ENCODE measurements at places on chromosomes 12 and 14.

DNA sequence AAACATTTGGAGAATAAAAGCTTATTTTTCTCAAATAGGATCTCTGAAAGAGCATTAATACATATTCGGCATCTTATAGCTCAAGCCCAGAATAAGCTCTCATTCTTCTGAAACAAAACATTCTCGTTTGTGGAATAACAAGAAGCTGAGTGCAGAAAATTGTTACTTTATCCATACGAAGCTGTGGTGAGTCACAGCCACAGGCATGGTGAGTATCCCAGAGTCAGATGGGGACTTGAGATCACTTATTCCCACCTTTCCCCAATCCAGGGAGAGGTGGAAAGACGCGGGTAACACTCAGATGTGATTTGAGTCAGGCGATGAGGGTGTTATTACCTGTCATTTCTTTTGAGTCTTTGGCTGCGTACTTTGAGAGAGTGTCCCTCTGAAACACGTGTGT lies 214.6 kb upstream of the TMEM132C start:
- no peak for DNase-seq

- no peak for DNase-seq
Observed at GRCh38 chr14:105261781-105262180, 13.4 kb downstream of the BTBD6 start.

GRCh38 chr12:26782372-26783130 lies 50.4 kb downstream of the ITPR2 start:
- DNase-seq: no peak

DNA sequence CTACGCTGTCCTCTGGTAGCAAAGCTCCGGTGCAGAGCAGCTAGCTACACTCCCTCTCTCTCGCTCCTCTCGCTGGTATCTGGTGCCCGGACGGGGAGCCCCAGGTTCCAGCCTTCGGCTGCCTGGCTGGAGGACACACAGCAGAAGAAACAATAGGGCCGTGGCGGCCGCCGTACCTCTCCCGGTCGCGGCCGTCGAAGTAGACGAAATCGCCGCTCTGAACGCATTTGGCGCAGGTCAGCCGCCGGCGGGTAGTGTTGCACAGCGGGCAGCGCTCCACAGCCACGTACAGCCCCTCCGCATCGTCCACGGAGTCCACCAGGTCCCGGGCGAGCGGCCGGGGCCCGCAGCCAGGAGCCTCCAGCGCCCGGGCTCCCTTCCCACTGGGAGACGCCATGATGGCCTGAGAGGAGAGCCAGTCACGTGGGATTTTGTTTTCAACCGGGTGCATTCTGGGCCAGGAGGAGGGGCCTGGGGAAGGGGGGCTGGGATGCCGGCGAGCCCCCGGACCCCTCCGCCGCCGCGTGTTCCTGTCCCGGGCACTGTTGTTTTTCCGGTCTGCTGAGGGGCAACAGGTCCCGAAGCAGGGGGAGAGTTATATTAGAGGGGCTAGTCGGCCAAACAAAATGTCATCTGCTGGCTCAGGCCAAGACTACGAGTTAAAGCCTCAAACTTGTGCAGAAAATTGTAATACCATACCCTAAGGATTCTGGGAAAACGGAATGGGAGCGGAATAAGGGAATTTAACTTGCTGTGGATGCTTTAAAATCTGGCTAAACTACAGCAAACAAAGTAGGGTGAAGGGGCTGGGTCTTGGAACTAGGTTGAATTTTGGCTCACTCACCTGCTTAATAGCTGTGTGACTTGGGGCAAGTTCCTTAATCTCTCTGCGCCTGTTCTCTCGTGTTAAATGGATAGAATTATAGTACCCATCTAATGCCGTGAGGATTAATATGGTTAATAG lies at the start of gene ATG14:
ATG14 (minus strand) TSS at position 405 of the 964 bp plus-strand sequence; CDS start at position 397, 8 bp downstream.
- DNase-seq: no peak

DNA sequence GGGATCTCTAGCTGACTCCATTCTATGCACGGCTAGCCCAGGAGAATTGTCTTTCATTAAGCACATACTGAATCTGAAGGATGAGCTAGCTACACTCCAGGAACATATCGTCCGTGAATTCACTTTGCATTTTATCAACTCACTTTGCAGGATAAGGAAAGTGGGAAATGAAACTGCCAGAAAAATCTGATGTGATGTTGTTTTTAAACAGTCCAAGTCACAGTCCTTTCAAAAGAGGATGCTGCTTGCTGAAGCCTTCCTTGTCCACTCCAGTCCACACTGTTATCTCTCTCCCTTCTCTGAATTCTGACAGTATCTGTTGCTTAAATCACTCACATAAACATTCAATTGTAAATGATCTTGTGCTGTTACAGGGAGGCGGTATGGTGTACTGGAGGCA lies 12.7 kb upstream of the TMCC3 start:
- no peak for DNase-seq

DNA sequence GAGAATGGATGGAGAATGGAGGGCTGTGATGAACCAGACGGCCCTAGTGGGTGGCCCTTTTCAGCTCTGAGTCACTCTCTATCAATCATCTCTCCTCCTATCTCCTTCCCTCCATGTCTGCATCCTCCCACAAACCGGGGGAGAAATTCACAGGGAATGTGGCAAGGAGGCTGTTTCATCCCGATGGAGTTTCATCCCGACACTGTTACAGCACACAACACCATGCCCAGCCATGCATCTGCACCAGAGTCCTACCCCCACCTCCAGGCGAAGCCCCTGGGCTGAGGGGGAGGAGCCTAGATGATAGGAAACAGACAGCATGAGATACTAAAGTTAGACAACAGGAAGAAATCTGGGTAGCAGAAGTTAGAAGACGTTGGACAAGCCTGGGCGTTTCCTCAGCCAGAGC lies 20.8 kb downstream of the SLC8B1 start:
- no peak for DNase-seq

GRCh38 chr12:76402259-76402658 lies 54.0 kb upstream of the BBS10 start:
- no peak for DNase-seq

GRCh38 chr12:66279123-66279712 lies 23.1 kb upstream of the HELB start:
- no peak for DNase-seq

DNA sequence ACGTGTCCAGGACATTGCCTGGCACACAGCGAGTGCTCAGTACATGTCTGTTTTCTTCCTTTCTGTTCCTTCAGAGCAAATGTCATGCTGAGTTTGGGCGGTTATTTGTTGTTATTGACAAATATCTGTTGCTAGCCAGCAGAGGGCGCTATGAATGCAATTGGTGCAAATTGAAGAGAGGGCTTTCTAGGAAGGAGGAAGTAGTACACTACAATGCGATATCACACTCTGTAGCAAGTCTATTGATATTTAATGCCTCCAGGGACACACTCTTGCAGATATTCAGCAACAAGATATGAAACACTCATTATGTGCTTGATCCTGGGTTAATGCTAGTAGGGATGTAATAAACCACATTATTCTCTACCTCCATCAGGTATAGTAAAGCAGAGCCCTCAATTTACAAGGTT lies 267.3 kb upstream of the SRRM4 start:
- no peak for DNase-seq

GRCh38 chr12:51401020-51401419 lies 9.8 kb upstream of the GALNT6 start:
- no peak for DNase-seq

DNA sequence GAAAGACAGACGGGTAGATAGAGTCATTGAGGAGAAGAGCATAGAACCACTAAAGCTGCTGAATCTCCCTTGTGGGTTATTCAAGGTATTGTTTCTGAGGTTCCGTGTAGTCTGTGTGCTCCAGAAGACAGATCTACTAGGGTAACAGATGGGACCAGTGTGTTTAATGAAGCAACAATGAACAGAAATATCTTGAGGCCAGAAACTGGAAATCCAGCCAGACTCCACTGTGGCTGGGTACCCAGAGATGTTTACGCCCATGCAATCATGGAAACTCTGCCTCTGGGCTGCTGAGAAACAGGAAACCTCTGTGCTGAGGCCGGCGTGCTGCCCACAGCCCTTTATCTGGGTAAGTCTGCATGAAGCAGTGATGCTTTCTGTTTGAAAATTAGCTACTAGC lies 8.3 kb downstream of the PROX2 start:
- no peak for DNase-seq

- DNase-seq: no peak
Observed at GRCh38 chr14:72948481-72949138, 22.3 kb downstream of the DCAF4 start.

- no peak for DNase-seq
Observed at GRCh38 chr12:19901841-19902240, 462.5 kb downstream of the AEBP2 start.

GRCh38 chr14:47261350-47261749 lies 414.1 kb downstream of the MDGA2 start:
- DNase-seq: no peak

GRCh38 chr12:121570467-121571283 lies 10.1 kb downstream of the KDM2B start:
- DNase-seq: no peak

DNA sequence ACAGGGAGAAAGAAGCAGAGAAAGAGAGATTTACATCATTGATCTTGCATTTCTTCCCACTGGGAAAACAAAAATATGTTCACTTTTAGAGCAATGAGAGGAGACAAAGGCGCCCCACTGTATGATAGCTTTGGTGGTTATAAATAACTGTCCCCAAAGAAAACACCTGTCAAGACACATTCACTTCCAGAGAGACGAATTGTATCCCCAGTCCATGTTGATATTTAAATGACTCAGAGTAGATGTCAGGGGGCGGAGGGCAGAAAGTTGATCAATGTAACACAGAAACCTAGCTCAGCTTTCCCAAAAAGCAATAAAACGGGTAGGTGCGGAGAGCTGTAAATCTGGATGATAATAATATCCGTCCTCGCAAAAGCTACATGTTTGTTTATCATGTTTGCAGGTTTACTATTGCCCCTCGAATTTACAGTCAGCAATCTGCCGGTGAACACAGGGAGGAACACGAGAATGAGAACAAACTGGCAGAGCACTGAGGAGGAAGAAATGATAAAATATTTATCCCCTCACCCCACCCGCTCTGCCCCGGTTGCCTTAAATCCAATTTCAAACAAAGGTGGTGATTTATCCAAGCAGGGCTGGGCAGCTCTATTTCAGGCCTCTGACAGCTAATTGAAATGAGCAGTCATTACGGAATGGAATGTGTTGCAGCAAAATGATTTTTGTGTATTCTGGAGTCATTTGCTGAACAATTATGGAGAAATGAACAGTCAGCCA lies 84.4 kb downstream of the CMKLR1 start:
- DNase-seq: no peak

GRCh38 chr12:47216150-47216677 lies 136.5 kb upstream of the AMIGO2 start:
- DNase-seq: no peak

GRCh38 chr12:92191061-92191460 lies 45.4 kb upstream of the BTG1 start:
- DNase-seq: no peak

DNA sequence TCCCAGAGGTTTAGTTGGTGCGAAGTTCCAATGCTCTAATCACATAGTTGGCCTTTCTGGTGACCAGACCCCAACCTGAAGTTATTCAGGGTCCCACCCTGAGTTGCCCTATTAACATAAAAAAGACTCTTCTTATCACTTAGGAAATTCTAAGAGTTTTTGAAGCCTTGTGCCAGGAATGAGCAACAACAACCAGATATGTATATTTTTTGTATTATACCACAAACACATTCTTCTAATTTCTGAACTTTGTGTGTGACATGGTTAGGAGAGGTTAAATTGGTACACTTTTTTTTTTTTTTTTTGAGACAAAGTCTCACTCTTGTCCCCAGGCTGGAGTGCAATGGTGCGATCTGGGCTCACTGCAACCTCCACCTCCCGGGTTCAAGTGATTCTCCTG lies 320.4 kb upstream of the PDE3A start:
- DNase-seq: no peak

DNA sequence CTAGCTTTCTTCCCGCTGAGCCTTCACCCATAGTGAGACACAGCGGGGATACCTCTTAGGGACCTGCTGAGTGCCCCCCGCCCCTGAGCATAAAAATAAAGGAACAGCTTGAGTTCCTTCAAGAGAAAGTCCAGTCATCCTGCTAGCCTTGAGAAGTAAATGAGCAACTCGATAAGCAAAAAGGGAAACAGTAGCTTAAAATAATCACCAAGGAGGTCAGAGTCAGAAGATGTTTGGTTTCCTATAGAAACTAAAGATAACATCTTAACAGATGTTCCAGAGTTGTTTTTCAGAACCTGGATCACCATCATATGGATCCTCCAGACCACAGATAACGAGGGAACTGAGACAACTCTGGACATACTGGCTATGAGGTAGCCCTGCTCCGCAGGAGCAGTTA lies 94.0 kb downstream of the BCAT1 start:
- DNase-seq: no peak

GRCh38 chr14:33348510-33348909 lies 409.8 kb downstream of the NPAS3 start:
- no peak for DNase-seq

DNA sequence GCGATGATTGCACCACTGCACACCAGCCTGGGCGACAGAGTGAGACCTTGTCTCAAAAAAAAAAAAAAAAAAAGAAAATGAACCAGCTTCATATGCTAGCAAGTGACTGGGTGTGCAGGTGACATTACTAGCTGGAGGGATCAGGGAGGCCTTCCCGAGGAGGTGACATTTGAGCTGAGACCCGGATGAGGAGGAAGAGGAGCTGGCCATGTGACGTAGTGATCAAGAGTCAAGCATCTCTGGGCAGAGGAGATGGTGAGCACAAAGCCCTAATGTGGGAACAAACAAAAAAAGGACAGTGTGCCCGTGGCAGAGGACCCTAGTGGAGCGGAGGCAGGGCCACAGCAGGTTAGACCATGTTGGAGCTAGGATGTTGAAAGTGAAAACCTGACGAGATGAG lies 3.5 kb upstream of the PTPN6 start:
- DNase-seq: no peak

GRCh38 chr14:77580964-77581505 lies 35.4 kb downstream of the SPTLC2 start:
- DNase-seq: no peak

- no peak for DNase-seq
Observed at GRCh38 chr12:2384533-2385351, 332.0 kb downstream of the CACNA1C start.

DNA sequence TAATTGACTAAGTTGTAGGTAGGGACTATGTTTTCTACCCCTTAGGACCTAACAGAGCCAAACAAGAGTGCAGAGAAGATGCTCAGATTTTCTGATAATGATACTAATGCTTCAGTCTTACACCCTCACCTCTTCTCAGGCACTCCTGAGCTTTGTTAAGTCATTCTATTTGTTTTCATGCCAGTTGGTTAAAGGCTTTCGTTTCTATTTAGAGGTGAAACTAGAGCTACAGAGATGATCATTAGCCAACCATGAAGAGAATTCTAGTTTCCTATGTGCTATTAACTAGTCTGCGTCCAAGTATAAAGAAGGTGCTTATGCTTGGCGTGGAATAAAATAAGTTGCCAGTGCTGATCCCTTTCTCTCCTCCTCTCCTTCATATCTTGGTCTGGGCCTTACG lies 34.6 kb upstream of the PYGL start:
- no peak for DNase-seq

- no peak for DNase-seq
Observed at GRCh38 chr12:124771462-124772288, 92.0 kb downstream of the SCARB1 start.

- no peak for DNase-seq
Observed at GRCh38 chr12:81668475-81668874, 90.7 kb downstream of the PPFIA2 start.
